ENCODE measurements at places on chromosomes 1 and 21.

DNA sequence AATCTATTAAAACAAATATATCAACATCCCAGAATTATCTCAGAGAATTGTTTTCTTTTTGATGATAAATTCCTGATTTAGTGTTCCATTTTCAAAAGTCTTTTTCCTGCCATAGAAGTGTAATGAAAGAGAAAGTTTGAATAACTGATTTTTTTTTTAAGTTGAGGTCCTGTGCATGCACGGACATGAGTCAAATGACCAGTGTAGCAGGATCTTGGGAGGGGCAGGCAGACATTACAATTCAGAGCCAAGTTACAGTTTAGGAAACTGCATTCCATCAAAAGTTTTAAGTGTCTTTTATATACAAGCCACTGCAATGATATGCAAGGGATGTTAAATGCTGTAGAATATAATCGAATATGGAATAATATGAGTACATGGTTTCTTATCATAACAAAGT, 227.5 kb downstream of the HMCN1 start:
- no peak for DNase-seq

DNA sequence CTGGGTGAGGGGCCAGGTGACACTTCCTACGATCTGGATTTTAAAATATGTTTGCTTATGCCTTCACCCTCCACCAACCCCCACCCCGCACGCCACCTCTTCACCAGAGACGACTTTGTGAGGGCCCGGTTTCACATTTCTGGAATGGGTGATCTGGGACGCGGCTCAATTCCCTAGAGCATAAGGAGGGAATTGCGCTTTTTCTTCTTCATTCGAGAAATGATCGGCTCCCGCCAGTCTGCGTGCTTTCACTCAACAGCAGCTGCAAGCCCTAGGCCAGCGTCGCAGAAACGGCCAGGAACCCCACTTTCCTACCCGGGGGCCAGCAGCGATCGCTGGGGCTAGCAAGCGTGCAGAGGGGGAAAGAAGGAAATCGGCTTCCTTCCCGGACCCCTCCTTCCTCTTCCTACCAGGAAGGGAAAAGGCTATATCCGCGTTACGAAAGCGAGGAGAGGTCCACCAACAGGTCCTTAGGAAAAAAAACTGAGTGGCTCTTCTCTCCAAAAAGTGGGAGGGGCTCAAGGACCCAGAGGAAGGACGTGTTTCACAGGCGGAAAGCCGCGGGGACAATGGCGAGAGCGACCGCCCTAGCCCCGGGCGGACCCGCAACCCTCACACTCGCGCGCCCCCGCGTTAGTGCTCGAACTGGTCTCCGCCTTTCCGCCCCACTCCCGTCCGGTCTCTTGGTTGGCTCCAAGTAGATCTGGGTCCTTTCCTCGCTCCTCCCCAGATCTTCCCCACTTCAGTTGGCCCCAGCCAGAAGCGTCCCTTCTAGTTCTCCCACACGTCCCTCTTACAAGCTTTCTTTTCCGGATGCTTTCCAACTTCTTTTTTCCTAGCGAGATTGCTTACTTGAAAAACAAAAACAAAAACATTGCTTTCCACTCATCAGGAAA, 1.1 kb upstream of the ADAMTS1 start:
- DNase-seq = peak; percentile 75

- DNase-seq = no peak
Observed at GRCh38 chr1:234069760-234070159, 165.3 kb downstream of the SLC35F3 start.

- DNase-seq = no peak
Observed at GRCh38 chr1:157137046-157137407, 1.2 kb downstream of the ETV3 start.

- no peak for DNase-seq
Observed at GRCh38 chr1:156664046-156664766, 13.0 kb downstream of the NES start.

DNA sequence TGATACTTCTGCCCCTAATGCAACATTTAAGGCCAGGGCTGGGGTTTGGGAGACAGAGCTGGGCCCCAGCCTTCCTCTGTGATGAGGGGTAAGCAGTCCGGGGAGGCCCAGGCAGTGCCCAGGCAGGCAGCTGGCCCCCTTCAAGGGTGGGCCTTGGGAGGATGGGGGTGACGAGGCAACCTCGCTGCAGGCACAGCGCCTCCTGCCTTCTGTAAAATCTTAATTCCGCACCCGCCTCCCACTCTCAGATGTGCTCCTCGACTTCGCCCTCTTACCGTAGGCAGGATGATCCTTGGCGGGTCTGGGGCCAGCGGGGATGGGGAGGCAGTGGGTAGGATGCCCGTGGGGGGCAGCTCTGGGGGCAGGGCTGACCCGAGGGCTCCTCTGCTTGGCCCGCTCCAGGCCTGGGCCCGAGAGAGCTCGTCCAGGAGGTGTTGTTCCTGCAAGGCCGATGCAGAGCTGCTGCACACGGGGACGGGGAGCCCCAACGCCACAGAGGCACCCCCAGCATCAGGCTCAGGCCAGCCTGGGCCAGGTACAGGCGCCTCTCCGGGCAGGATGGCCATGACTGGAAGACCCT, 9.1 kb downstream of the C21orf58 start:
- no peak for DNase-seq

GRCh38 chr1:181737056-181737455, 253.7 kb downstream of the CACNA1E start:
- no peak for DNase-seq

- no peak for DNase-seq
Observed at GRCh38 chr21:32044205-32045180, 171.7 kb downstream of the HUNK start.

GRCh38 chr1:207009182-207009850, 23.2 kb downstream of the C1orf116 start:
- DNase-seq = peak; percentile 74

- DNase-seq = no peak
Observed at GRCh38 chr1:3065396-3065795, 3.6 kb upstream of the PRDM16 start.

GRCh38 chr1:69497441-69498221, 70.1 kb upstream of the LRRC7 start:
- DNase-seq = no peak

DNA sequence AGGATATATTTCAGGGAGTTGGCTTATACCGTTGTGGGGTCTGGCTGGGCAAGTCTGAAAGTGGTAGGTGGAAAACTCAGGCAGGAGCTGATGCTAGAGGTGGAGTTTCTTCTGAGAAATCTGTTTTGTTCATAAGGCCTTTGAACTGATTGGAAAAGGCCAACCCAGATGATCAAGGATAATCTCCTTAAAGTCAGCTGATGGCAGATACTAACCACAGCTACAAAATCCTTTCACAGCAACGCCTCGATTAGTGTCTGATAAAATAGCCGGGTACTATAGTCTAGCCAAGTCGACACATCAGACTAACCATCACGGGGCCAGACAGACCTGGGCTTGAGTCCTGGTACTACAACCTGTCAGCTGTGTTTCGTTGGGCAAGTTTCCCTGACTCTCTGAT, 21.4 kb downstream of the OPRD1 start:
- no peak for DNase-seq

Data from mucosa of gallbladder (tissue), 1 donor.